Upper lobe of right lung (tissue), 1 donor: ENCODE measurements at places on chromosomes 5 and 9.

DNA sequence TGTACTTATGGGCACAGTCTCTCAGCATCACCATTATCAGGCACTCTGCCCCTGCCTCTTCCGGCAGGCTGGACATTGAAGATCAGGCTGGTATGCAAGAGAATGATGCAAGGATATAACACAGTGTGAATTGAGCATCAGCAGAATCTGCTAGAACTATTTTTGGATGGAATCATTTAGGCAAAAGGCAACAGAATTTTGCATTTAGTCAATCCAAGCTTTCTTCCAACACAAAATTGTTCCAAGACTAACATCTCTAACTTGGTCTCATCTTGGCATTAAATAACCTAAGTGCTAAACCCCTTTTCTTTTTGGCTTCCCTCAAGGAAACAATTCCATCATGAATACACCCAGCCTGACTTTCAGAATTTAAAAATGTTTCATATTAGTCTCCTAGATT, 339.9 kb downstream of the PRELID2 start:
- DNase-seq = no peak

DNA sequence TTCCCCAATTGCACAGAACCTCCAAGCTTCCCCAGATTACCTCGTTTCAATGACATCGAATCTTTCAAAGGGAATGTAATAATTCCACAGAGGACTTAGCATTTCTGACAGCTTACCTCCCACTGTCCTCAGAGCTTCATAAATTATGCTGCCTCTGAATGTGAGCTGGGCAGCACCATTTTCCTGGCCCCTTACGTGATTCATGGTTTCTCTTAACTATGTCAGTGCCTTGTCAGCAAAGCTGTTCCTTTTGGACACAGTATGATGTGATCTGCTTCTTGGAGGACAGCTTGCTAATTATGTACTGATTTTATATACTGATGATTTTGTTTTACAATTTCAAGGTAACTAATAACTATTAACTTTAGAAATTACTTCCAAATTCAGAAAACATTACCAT, 27.7 kb upstream of the SSBP2 start:
- no peak for DNase-seq

DNA sequence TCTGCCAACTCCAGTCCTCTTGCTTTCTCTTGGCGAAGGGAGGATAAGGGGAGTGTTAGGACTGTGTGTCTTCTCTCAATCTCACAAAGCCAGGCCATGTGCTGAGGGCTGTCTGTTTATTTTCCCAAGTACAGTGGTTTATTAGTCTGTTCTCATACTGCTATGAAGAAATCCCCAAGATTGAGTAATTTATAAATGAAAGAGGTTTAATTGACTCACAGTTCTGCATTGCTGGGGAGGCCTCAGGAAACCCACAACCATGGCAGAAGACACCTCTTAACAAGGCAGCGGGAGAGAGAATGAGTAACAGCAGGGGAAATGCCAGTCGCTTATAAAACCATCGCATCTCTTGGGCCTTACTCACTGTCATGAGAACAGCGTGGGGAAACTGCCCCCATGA, 36.2 kb upstream of the CKS2 start:
- no peak for DNase-seq

DNA sequence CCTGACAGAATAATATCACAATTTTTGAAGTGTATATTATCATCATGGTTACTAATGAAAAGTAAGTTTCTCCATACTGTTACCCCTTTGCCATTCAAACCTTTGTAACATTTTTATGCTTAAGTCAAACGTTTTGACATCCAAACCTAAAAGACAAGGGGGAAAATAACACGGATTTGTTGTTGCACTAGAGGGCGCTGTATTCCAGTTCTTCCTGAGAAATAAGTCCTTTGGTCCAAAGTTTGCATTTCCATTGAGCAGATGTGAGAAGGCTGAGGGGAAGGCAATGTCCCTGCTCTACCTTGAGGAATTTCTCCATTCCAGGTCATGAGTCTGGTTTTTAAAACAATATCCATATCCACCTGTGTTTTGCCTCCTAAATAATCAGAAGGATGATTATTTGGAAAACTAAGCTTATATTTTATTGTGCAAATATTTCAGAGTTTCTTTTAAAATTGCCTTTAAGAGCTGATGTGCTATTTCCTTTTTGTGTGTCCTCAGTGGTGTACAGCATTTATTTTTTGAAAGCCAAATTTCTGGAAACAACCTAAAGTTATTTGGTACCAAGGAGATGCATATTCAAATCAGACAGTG, 9.7 kb downstream of the LECT2 start:
- DNase-seq = no peak

DNA sequence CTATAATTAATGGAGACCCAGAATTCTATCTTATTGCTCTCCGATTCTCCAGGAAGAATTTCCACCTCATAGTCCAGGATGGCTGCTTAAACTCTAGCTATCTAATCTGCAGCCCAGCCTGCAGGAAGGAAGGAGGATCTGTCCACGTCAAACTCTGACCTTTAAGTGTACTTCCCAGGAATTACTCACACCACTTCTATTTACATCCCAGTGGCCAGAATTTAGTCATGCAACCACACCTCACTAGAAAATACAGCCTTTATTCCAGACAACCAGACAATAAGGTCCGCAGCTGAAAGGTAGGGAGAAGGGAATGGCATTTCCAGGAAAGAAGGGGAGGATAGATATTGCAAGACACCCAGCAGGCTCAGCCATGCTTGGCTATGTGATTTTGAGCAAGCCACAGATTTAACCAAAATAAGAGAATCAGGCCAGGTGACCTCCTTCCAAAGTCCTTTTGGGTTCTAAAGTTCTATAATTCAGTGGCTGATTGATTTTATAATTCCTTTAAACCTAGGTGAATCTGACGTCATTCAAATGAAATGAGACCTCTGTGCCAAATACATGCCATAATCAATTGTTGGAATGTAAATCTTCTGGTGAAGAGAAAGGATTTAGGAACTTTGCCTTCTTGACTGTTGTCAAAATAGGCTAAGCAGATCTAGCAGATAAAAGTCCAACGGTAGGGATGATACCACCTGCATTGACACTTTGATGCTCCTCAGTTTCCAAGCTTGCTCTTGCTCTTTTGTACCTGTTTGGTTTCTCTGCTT, 3.7 kb upstream of the DENND1A start:
- no peak for DNase-seq

GRCh38 chr5:95628933-95629332, 9.0 kb downstream of the GPR150 start:
- DNase-seq = no peak

GRCh38 chr5:50853151-50853550, 186.7 kb downstream of the PARP8 start:
- no peak for DNase-seq

DNA sequence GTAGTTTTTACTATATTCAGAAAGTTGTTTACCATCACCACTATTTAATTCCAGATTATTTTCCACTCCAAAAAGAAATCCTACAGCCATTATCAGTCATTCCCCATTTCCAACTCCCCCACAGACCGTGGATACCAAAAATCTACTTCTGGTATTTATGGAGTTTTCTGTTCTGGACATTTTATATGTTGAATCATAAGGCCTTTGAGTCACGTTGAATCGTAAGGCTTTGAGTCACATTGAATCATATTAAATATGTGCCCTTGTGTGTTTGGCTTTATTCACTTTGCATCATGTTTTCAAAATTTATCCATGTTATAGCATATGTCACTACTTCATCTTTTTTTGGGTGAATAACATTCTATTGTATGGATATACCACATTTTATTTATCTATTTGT, 454.1 kb upstream of the NUDT12 start:
- no peak for DNase-seq

GRCh38 chr5:114101153-114101552, 260.7 kb upstream of the KCNN2 start:
- DNase-seq = no peak

DNA sequence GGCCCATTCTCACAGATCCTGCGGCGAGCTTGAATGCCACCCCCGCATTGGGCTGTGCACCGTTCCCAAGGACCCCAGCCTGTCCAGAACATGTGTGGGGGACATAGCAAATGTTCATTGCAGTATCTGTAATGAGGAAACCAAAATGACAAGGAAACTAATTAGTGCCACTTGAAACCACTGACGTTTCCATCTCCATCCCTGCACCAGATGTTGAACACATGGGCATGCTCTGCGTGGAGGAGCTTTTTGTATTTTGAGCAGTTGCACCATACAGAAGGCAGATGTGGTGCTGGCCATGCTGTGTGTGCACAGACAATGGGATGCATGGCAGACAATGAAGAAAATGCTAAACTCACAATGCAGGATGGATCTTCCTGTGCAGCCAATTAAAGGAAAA, 437.7 kb downstream of the SEMA5A start:
- no peak for DNase-seq

- peak; percentile 97 for DNase-seq
Measured at GRCh38 chr9:130578865-130579737, at the start of gene FUBP3. FUBP3 (plus strand) TSS chr9:130579577; CDS start chr9:130579681, 104 bp downstream.

DNA sequence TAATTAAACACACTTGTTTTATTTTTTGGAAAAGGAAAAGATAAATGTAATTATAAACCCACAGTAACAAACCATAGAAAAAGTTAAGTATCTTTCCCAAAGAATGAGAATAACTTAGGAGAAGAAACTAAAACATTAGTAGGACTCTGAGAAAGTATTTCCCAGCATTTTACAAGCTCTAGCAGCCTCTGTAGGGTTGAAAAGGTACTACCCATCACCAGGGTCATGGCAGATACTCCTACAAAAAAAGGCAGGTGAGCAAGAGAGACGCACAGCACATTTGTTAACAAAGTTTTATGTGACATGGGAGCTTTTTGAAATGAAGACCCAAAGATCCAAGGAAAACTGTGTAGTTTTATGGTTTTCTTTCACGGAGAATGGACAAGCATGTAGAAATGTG, 77.7 kb upstream of the FAM169A start:
- no peak for DNase-seq

- no peak for DNase-seq
Measured at GRCh38 chr5:68911840-68912690, 181.7 kb upstream of the SLC30A5 start.

- no peak for DNase-seq
Measured at GRCh38 chr5:168424594-168425323, 61.5 kb upstream of the RARS1 start.

GRCh38 chr5:58077416-58077815, 382.5 kb downstream of the PLK2 start:
- DNase-seq = no peak

- DNase-seq = no peak
Measured at GRCh38 chr9:126357074-126357473, 30.4 kb downstream of the MVB12B start.

DNA sequence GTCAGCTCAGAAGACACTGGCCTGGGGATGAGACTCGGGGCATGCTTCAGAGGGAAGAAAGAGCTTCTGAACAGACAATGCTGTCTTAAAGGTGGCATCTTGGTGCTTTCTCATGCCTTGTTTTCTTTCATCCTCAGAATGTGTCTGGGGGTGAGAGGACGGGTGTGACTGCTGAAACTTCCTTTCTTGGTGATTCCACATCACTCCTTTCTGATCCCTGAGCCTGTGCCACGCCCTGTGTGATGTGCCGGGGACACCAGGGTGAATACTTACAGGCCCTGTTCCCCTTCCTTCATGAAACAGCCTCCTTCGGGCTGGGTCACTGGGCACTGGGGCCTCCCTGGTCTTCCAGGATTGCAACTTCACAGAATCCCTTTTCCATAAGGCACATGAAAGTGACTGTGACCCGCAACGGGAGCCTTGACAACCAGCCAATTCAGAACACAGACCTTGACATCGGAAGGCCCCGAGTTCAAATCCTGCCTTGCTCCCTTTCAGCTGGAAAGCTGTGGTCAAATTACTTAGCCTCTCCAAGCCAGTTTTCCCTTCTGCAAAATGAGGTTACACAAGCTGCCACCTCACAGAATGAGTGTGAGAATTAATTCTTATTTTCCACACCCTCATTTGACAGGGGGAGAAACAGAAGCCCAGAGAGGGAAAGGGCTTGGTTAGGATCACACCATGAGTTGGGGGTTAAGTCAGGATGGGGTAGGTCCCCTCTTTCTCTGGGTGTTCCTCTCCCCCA, 44.1 kb upstream of the IL17B start:
- no peak for DNase-seq

GRCh38 chr5:146852089-146852488, 26.5 kb downstream of the PPP2R2B start:
- DNase-seq = no peak

DNA sequence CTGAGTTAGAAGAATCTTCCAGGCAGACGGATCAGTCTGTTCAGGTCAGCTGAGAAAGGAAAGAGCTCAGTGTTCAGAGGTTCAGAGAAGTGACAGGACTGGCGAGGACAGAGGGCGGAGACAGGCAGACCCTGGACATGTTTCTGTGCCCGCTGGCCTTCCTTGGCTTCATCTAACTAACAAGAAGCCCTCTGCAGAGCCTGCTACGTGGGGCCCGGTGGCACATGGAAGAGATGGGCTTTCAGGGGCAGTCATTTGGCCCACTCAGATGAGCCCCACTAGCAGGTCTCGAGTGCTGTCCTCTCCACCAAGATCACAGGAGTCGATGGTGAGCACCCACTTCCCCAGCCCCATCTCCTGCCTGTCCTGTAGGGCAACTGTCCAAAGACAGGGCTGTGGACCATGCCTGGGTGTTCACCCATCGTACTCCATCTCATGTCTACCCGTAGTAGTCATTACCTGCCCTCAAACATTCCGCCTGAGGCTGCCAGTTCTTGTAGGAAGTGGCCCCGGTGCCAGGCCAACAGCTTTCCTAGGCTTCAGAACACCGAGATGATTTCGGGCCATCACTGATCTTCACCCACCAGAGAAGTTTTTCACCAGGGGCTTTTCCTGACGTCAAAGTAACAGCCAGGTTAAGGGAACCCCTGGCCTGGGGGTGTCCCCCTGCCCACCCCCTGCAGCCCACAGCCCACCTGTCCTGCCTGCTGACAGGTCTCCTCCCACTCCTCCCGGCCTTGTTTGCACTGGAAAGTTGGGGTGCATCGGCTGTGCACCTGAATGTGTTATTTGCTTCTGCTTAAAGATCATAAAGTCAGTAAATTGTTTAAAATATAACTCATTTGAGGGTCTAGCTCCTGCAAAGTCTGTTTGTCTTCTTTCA, 14.0 kb downstream of the IRX2 start:
- no peak for DNase-seq

DNA sequence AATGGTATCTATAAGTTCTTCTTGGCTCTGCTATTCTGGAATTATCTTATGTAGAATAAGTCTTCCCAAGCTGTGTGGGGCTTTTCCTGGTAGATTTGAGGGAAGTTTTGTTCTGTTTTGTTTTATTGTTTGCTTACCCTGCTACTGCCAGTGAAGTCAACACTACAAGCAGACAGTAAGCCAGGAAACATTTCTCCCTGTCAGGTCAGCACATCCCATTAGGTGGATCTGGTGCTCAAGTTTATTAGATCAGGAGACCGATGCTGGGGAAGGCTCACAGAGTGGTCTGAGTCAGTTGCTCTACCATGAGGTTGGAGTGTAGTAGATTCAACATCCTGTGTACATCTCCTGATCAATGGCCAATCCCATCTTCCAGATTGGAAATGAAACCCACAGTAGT, 79.1 kb downstream of the ADRB2 start:
- DNase-seq = no peak

DNA sequence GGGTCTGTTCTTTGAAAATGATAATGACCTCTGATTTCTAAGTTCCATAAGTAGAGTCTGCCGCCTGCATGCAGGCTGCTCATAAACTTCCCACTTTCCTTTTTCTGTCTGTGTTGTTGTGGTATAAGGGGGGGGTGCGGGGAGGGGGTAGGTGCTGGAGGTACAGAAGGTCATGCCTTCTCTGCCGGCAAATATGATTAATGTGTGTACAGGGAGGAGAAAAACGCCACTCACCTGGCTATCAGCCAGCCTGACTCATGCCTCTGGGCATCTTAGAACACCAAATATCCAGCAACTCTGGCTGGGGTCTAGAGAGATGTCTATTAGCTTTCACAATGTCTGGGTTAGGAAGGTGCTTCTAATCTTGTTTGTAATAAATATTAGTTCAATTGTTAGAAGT, 128.3 kb downstream of the EFNA5 start:
- peak; percentile 82 for DNase-seq
